ENCODE measurements at places on chromosomes 11 and 22.

DNA sequence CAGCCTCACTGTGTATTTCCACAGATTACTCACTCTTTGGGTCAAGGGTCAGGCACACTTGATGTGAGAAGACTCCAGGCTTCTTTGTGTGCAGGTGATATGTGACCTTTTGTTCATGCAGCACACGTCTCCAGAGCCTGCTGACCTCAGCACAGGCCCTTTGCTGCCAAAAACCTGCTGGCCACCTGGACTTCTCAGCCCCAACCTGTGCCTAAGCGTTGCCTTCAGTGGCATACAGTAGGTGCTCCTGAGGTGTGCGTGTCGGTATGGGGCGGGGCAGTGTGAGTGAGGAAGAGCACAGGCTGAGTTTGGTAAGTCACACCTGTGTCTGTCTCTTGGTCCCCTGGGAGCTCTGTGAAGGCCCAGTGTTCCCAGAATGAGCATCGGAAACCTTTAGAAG lies 58.1 kb downstream of the WNT11 start:
- DNase-seq: no peak

DNA sequence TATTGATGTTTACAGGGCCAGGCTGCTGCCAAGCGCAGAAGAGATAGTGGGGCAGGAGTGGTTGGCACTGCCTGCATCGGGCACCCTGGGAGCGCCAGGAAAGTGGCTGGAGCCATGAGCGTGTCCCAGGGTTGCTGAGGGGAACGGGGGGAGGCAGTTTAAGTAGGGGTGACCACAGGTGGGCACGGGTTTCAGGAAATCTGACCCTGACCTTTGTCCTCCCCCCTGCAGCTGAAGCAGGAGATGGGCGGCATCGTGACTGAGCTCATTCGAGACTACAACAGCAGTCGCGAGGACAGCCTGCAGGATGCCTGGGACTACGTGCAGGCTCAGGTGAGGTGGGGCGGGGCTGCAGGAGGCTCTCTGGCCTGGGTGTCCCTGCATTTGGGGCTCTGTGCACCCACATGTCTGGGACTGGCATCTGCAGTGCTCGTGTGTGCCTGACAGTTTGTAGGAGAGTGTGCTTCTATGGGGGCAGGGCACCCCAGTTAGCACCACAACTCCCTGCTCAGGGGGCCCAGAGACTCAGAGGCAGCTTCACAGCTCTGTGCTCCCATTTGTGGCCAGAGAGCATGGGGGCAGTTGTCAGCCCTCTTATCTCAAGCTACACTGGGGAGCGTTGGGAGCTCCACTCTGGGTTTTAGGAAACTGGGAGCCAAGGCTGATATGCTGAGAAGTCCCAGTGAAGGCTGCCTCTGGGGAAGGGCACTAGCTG lies 49.7 kb downstream of the CD82 start:
- no peak for DNase-seq

- no peak for DNase-seq
These were observed 2.9 kb downstream of the TNFRSF13C start for GRCh38 chr22:41923595-41924276.

- DNase-seq: no peak
These were observed 1.1 kb upstream of the SEPTIN5 start for GRCh38 chr22:19713245-19713644.

DNA sequence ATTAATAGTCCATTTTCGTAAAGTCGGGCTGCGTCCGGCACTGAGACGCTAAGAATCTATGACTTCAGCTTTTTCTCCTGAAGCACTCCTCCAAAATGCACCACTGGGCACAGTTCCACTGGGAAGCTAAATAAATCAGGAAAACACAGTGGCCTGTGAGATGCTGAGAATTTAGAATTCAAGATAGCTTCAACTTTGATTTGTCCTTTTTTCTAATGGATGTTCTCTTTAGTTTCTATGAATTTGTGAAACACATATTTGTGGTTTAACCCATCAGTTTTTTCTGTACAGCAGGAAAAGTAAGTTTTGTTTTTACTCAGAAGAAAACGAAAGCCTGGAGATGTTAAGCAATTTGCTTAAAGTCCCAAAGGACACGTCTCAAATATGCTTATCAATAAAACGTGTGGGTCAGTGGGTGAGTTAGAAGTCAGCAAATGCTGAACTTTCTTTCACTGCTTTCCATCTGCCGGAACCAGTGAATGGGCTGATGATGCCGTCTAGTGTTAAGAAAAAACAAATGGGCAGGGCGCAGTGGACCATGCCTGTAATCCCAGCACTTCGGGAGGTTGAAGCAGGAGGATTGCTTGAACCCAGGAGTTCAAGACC lies 40.7 kb upstream of the CLMP start:
- DNase-seq: no peak

DNA sequence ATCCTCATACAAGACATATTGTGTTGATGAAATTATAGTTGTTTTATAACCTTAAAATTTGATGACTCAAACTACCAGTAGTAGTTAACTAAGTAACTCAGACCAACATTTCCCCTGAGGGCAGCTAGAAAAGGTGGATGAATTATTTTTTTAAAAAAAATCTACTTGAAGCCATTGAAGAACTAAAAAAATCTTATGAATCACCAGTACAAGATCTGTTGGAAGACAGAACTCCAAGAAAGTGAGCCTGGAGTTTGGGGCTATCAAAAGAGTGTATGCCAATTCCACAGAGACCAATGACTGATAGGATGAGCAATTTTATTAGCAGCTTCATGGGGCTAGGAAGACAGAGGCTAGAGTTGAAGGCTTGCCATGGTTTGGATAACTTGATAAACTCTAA lies 72.4 kb downstream of the CYP2R1 start:
- no peak for DNase-seq
